Stimulated activated CD4-positive, alpha-beta T cell treated with anti-CD3 and anti-CD28 coated beads, Interleukin-1b, Interleukin-23, amount 100 ng/mL, for 4 hours (primary cell): ENCODE measurements at places on chromosomes 6 and 20.
A peak's percentile ranks its signal among the peaks of the same experiment; 100 is the strongest.

DNA sequence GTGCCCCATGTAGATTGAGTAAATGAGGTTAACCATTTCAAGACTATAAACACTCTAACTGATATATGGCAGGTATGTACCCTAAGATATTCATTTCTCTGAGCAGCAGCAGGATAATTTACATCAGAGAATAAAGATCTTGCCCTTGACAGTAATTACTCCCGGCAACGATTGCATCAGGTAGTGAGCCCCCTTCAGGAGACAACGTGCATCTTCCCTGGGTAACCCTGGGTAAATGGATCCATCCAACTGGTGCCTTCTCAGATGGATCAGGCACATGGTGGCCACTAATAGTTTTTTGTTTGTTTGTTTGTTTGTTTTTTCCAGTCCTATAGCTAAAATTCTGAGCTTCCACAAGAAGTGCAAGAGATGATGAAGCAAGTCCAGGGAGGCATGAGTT, 469.4 kb upstream of the SLC35B3 start:
- DNase-seq, result no peak

DNA sequence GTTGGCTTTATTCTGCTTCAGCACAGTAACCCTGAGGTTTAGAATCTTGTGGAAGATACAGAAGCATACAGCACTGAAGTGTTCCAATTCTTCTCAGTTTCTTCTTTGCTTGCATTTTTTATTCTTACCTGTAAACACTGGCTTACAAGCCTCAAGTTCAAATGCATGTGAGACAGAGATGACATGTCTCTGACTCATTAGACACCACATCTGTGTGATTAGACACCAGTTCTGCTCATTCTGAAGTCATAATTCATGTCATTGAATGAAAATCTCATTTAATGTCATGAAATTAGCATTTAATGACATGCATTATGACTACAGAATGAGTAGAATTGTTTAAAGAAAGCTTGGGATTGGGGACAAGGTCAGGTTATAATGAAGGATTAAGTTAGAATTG, 5.8 kb downstream of the GZF1 start:
- DNase-seq, result no peak

GRCh38 chr6:91087908-91088307, 501.0 kb upstream of the MAP3K7 start:
- DNase-seq, result no peak

DNA sequence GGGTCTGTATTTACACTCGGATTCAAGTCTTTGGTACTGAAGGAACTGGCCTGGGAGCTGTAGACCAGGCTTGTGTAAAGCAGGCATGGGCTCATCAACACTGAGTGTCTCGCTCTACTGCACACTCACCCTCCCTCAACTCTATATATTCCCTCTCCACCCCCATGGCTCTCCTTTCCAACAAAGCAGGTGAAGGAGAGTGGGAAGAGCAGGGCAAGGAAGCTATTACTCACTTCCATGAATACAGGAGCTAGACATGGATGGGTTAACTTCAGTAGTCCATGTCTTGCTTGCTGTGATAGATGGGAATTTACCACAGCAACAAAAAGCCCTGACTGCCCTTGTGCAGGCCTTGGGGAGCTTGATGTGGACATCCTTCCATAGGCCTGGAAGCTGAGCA, 20.7 kb upstream of the SLC2A12 start:
- DNase-seq, result no peak

DNA sequence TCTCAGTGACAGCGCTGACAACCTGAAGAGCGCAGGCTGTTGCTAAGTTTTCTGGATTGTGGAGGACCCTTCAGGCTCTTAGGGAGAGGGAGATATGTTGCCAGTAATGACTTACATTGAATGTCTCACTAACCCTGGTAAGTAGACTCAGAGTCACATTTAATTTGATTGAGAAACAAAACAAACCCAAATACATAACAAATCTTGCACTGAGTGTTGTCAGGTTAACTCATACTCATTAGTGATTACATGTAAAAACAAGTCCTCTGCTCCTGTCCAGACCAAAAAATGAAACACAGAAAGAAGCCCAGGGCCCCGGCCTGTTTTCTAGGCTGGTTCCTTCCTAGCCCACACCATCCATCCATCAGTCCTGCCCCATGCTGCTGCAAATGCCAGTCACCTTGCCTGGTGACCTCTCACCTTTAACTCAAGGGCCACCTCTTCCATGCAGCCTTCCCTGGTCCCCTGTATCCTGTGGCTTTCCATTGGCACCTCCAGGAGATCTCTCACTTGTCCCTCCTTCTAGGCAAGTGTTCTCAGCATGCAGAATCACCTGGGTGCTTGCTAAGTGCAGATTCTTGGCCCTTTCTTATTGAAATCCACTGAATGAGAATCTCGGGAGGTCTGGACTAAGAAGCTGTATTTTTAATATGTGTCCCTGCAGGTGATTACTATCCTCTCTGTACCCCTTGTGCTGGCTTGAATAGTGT, 34.7 kb upstream of the ERVFRD-1 start:
- no peak for DNase-seq

DNA sequence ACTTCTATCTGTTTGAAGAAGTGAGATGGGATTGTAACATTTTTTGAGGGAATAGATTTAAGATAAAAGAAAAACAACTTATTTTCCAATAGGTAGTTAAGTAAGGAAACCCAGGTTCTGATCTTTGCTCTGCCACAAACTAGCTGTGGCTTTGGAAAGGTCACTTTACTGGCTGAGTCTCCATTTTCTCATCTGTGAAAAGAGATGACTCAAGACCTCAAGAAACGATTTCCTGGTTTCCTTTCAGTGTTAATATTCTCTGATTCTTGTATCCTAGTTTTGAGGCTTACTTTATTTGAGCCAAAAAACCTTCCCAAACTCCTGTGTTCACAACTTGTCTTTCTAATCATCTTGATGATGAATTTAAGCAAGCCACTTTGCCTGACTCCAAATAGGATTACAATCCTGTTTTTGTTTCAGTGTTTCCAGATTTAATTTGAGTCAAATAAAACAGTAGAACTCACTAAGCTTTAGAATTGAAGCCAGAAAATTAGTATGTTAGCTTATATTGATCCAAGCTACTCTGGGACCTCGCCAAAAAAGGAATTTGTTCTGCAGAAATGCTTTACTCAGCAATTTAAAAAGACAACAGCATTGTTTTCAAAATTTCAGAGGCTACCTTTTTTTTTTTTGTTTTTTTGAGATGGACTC, 51.1 kb downstream of the ENPP1 start:
- no peak for DNase-seq

- DNase-seq, result no peak
Observed at GRCh38 chr6:144911322-144911721, 626.2 kb downstream of the UTRN start.

DNA sequence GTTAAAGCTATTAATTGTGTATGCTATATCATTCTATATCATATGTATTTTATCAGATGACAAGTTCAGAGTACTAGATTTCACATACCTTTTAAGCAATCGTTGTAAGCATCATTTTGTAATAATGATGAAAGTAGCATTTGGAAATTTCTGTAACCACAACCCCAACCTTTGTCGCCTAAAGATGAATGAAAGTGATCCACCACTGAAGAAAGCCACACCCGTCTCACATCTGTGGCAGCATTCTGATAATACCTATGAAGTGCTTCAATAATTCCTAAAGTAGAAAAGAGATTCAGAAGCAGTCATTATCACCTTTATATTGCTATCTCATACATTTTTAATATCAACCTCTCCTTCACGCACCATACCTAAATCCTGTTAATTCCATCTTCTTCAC, 16.6 kb downstream of the ZUP1 start:
- DNase-seq, result no peak

DNA sequence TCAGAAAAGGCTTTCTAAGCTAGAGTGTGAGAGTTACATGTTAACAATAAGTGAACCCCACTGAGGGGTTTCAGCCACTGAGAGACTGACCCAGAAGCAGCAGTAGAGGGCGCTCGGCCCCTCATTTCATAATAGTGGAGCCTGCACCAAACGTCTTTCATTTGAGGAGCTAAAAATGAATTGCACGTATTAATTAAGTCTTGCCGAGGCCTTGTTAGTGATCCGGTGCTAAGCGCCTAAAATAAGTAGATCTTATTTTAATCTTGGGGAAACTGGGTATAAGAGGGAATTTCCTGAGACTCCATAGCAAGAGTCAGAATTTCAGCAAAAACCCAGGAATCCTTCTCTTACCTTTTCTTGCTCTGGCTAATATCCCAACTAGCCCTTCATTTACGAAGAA, 209.7 kb downstream of the FARS2 start:
- peak; percentile 32 for DNase-seq

- no peak for DNase-seq
Observed at GRCh38 chr6:44233567-44234100, 10.2 kb downstream of the SLC29A1 start.

GRCh38 chr6:33417128-33417902, 592 bp downstream of the CUTA start:
- no peak for DNase-seq
